ENCODE measurements at places on chromosomes 2 and 18.

DNA sequence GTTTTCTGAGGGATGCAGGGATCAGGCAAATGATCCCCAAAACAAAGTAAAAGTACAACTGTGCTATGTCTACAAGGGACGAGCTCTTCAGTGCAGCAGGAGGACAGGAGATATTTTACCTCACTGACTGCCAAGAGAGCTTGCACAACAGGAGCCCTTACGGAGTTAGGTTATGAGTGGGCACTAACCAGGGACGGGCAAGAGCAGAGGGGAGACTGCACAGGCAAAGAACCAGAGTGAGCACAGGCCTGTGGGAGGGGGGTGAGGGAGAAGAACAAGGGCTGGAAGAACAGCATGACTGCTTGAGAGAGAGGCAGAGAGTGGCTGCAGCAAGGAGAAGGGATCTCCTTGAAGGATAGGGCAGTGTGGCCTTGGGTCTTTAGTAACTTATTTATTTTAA lies 101.1 kb upstream of the PID1 start:
- no peaks in the 10 kb centered on the region for H3K4me1 ChIP-seq
- no peak overlapping the region for H3K27ac ChIP-seq
- no peaks in the 10 kb centered on the region for H3K27me3 ChIP-seq
- no peak for DNase-seq
- no peak overlapping the region for H3K4me3 ChIP-seq

- H3K4me3 ChIP-seq, result peak overlapping the region; percentile 76
- peak; percentile 26 for DNase-seq
- peaks cover 7% of the 10 kb centered on the region for H3K36me3 ChIP-seq
- peaks cover 21% of the 10 kb centered on the region for H3K27me3 ChIP-seq
Observed at GRCh38 chr2:231057590-231057989, 923 bp downstream of the PSMD1 start.

DNA sequence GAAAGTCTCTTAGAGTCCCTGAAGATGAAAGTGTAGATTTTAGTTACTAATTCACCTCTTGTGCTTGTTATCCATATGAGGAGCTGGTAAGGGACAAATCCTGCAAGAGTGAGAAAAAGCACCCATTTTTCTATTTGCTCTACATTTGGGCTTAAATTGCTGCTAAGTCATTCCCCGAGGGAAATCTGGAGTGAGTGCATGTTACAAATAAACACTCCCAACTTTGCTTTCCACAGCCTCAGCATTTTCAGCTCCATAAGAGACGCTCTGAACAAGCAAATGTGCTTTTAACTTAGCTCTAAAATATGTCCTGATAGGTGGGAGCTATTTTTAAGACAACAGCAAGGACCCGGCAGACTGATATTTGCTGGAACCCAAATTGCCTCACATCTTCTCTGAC lies 126.7 kb downstream of the DPP10 start:
- H3K27ac ChIP-seq, result no peak overlapping the region
- no peak for DNase-seq
- no peaks in the 10 kb centered on the region for H3K4me1 ChIP-seq

- H3K36me3 ChIP-seq, result no peaks in the 10 kb centered on the region
- H3K4me3 ChIP-seq, result no peak overlapping the region
- no peak for DNase-seq
- H3K27ac ChIP-seq, result no peak overlapping the region
Observed at GRCh38 chr2:8534386-8534728, 147.5 kb upstream of the ID2 start.

DNA sequence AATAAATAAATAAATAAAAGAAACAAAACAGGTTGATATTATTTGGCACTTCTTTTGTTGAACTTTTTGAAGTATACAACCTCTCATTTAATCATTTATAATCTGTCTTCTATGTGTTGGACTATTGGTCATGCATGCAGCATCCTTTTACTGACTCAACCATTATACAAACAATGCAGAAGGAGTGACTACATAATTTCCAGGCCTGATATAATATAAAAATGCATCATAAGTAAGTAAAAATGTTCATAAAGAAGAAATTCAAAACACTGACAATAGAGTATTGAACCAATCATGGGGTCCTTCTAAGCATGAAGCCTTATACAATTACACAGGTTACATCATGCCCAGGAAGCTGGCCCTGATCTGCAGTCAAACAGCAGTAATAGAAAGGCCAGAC lies 141.5 kb upstream of the FN1 start:
- H3K4me1 ChIP-seq, result no peaks in the 10 kb centered on the region
- no peaks in the 10 kb centered on the region for H3K27me3 ChIP-seq
- no peak for DNase-seq

DNA sequence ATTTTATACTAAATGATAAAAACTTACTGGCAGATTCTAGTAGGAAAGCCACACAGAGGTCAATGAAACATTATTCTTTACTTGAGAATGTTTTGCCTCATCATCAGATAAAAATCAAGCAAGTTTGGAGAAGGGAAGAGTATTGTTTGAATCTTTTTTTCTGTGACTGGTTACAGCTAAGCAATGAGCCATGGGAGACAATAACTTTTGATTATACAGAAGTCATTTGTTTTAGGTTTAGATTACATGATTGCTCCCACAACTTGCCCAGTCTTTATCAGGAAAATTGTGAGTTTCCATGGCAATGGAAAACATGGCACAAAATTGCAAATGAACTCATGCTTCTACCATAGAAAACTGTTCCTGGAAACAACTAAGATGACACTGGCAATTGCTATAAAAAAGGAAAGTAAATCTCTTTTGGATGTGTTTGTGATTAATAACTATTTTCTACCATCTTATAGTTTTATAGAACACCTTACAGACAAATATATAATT lies 476.8 kb downstream of the MBD2 start:
- H3K4me1 ChIP-seq, result peaks cover 6% of the 10 kb centered on the region
- no peaks in the 10 kb centered on the region for H3K27me3 ChIP-seq
- no peak for DNase-seq
- no peaks in the 10 kb centered on the region for H3K36me3 ChIP-seq
- H3K27ac ChIP-seq, result no peak overlapping the region
- no peak overlapping the region for H3K4me3 ChIP-seq

DNA sequence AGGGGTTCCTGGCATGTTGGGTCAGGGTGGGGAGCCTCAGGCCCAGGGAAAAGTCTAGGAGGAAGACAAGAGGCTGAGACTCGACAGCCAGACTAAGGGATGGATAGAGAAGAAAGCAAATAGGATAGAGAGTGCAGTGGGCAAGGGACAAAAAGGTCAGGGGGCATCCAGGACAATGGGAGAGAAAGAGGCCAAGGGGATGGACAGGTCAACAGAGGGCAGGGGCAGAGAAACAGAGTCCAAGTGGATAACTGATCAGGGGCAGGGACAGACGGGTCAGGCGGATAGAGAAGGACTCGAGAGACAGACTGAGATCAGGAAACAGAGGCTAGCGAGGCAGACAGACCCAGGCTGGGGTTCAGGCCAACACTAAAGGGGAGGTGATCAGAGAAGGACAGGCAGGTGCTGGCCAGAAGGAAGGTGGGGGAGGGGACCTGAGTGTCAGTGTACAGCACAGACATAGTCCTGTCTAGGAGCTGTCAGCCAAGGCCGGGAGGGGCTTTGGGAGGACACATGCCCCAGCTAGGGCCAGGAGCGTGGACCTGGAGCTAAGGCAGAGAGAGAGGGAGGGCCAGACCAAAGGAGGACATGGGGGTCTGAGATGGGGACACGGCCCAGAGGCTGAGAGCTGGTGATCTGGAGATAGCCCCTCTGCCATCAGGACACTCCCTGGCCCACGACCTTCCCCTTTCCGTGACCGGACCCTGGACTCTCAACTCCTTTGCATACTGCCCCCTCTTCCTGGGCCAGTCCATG lies 12.2 kb downstream of the ASIC4 start:
- H3K27ac ChIP-seq, result no peak overlapping the region
- H3K36me3 ChIP-seq, result no peaks in the 10 kb centered on the region
- no peak overlapping the region for H3K4me3 ChIP-seq
- peaks cover 57% of the 10 kb centered on the region for H3K4me1 ChIP-seq
- H3K27me3 ChIP-seq, result peaks cover 56% of the 10 kb centered on the region
- DNase-seq, result peak; percentile 28

DNA sequence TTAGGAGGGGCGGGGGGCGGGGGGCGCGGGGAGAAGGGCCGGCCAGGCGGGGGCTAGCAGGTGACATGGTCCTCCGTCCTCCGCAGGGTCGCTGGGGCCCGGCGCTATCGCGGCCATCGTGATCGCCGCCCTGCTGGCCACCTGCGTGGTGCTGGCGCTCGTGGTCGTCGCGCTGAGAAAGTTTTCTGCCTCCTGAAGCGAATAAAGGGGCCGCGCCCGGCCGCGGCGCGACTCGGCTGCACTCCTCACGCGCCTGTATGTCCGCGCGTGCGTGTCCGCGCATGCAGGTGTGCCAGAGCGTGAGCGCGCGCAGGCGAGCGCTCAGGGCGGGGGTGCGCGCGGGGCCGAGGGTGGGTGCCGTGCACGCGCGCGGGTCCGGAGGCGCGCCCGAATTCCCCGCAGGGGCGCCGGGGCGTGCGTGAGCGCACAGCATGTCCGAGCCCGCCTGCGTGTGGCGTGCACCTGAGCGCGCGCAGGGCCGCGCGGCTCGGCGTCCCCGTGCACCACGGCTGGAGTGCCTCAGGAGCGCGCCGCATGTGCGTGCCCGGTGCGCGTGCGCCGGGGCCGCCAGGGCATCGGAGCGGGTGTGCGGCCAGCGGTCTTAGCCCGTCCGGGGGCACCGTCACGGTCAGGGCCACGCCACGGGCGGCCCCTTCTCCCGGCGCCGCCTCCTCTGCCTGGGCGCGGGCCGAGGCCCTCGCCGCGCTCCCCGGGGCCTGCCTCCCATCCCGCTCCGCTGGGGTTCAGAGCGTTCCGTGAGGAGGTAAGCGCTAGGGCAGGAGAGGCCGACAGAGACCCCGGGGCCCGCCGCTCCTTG lies 6.3 kb downstream of the SNORC start:
- H3K36me3 ChIP-seq, result no peaks in the 10 kb centered on the region
- no peak overlapping the region for H3K27ac ChIP-seq
- peak; percentile 70 for DNase-seq
- H3K27me3 ChIP-seq, result peaks cover 52% of the 10 kb centered on the region
